ENCODE measurements at places on chromosomes 12 and 14.

DNA sequence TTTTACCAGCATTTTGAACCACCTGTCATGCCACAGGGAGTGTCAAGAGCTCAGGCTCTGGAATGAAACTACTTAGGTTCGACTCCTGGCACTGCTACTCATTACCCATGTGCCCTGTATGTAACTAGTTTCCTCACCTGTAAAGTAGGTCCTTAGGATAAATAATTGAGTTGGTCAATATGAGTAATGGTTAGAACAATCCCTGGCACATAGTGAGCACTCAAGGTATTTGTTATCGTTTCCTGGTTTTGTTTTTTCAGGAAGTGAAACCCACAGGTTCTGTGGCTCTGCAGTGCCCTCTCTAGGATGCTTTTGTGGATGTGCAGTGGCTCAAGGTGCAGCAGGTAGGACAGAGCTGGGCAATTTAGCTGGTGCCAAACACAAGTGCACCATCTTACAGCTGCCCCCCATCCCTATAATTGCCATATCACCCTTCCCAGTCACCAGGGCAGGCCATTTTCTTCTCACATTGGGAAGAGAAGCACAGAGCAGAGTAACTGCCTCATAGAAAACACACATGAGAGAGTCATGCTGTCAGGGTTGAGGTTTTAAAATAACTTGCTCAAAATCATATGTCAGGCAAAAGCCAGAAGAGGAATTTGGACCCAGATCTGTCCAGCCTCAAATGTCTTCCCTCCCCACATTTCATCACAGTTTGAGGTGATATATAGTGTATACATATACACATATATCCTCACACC lies 297.5 kb downstream of the RPAP3 start:
- DNase-seq: no peak

DNA sequence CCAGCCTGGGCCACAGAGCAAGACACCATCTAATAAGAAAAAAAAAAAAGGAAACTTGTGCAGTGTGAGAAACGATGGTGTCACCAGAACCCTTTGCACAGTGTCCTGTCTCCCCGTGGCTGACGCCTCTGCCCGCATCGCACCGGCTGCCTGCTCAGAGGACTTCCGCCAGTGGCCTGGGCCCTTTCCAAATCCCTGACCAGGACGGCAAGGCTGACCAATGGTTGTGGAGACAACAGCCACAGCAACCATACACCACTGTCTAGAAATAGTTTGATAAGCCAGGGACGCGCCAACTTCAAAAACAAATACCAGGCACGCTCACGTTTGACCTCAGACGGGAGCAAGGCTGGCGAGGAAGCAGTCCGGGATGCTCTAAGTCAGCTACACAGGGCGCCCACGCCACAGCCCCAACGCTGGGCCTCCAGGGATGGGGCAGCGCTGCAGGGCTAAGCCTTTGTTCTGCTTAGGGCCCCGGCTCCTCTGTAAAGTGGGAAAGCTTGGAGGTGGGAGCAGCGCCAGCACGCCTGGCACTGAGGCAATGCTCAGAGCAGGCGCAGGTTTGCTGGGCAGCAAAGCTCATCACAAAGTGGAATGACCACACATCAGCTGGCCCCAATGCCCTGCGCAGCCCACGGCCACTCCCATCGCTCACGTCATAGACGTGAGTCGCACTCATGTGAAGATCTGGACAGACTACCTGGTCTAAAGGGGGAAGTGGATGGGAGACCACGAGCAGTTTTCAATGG lies 12.5 kb downstream of the PGAM5 start:
- DNase-seq: no peak

- no peak for DNase-seq
Observed at GRCh38 chr12:29640589-29641345, 143.0 kb downstream of the TMTC1 start.

- no peak for DNase-seq
Observed at GRCh38 chr14:94043111-94043755, 17.1 kb downstream of the OTUB2 start.
